Hepatocyte (in vitro differentiated cells): ENCODE measurements at places on chromosomes 7 and 10.

DNA sequence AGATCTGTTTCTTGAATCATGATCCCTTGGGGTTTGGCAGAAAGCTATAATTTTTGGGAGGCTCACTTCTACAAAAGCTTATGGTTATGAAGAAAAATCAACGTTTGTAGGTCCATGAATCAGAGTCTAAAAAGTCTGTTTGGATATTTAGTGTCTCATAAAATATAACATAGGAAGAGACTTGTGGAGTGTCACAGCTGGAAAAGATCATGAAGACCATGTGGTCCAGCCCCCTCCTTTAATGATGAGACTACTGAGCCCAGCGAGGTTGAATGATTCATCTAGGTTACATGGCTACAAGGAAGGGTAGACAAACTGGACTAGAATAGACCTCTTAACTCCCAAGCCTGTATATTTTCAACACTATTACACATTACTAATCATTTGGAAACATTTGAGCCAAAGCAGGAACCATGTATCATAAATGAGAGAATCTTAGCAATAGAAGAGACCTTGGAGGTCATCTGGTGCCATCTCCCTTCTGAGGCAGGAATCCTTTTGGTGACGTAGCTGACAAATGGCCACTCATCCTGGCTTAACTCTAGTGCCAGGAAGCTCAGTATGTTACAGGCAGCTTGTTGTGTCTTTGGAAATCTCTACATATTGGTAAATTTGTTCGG is 152.5 kb downstream of the CREB5 start:
- DNase-seq, result no peak

DNA sequence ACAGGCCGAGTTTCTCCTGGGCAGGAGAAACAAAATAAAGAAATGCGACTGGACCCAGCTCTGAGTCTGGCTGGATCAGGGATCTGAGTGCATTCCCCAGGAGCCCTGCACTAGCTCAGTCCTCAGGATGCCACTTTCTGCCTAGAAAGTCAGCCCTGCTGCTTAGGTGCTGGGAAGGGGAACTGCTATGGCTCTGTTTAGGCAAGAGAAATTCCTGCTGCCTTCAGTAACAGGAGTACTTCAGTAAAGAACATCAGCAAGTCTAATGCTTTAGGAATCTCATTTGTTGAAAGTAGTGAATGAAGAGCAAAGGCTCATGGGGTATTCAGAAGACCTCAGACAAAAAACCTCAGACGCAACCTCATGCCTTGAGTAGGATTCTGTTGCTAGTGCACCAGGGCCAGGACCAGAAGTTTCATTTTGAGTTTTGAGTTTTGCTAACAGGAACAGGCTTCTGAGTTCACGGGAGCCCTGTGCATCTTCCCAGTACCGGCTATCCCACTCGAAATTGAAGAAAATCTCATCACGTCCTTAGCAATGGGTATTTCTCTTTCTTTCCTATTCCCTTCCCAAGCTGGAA is 170.8 kb upstream of the CDCA7L start:
- DNase-seq, result no peak

GRCh38 chr10:112872728-112873127 is 77.3 kb upstream of the TCF7L2 start:
- no peak for DNase-seq

- DNase-seq, result no peak
Observed at GRCh38 chr10:69703766-69704630, 74.0 kb downstream of the FAM241B start.

DNA sequence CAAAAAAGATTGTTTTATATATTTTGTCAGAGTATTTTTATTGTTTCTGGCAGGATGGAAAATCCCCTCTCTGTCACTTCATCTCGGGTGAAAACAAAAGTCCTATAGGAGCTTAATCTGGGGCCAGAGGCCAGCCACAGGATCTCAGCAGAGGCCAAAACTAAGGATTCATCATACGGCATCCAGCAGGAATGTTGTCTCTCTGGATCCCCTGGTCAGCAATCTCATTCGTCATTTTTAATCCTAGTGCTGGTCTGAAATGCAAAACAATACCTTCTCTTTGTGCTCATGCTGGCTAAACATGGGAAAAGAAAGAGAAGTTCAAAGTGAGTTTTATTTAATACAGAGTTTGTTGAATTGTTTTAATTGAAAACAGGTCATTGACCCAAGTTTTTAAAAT is 482.5 kb upstream of the AUTS2 start:
- DNase-seq, result no peak

DNA sequence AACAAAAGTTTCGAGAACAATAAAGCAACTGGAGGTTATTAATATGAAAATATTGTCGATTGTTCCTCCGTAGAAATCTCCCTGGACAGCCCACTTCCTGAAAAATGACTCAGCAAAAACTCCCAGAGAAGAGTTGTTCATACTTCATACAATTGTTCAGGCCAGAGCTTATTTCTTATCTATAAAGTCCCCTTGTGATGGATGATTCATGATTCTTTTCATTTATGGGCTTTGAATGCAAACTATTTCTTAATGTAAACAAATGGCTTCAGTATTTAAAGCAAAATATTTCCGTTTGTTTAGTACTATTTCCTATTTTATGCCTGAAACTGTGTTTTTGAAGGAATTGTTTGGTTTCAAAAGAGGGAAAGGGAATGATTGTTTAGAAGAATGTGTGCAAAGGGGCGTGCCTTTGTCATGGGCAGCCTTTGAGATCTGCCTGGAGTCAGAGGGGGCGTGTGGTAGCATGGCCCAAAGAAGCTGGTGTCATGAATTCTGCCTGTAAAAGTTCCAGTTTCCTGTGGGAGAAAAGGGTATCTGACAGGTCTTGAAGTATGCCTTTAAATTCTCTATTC is 26.2 kb upstream of the EXOC6 start:
- DNase-seq, result peak; percentile 51

- DNase-seq, result peak; percentile 19
Observed at GRCh38 chr10:62098278-62099121, 170.1 kb downstream of the RTKN2 start.

DNA sequence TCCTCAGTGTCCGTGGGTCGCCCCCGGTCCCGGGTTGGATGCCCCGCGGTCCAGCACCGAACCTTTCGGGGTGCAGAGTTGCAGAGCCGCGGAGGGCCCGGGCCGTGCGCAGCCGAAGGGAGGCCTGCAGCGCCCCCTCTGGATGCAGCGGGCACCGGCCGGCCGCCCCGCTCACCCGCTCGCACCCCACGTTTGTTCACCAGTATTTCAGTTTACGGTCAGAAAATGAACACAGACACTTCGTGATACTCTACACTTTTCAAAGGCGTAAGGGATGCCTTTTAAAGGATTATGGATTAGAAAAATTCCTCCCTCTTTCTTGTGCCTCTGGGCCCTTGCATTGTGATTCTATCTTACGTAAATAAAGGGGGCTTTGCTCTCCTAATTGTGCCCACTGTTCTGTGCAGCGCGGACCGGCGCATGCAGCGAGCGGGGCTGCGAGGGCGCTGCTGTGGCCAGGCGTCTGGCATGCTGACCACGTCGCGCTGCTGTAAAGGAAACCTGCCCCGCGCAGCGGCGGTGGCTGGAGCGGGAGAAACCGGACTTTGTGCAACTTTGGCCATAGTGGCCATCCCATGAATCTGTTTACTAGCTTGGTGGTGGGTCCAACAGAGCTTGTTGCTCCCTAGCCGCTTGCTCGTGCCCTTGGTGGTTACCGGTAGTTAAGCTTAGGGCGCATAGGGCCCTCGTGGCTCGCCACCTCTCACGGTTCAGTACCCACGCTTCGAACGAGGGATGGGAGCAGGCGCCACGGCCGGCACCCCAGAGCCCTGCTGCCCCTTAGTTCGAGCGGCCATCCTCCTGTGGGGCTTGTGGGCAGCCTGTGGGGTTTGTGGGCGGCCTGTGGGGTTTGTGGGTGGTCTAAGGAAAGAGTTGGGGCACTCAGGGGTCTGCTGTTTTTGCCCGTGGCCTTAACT is 739 bp upstream of the MEST start:
- peak; percentile 64 for DNase-seq
